ENCODE measurements at places on chromosomes 11 and 22.

- DNase-seq, result no peak
Observed at GRCh38 chr22:27381552-27381951, 420.0 kb downstream of the MN1 start.

DNA sequence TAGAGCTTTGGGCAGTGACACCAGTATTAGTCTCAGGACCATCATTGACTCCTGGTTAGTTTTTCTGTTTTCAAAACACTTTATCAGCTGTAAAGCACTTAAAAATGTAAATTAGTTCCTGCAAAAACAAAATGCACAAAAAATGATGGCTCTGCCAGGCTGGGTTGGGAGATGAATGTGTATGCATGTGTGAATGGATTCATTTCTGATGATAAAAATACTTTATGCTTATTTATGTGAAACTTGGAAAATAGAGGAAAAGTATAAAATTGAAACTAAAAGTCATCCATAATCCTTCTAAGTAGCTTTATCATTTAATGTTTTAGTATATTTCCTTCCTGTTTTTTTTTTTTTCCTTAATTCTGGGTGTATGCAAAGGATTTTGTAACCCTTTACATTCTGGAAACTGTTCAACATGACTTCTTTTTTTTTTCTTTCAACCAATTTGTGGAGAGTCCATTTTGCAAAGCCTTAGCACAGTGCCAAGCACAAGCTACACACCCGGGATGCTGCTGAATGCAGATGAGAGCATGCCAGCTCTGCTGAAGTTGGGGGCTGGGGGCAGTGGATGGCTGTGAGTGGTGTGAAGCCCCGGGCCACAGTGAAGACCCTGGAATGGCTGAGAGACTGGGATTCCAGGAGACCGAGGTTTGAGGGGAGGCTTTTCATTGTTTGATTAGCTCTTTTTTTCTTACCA, 37.6 kb downstream of the PTPRJ start:
- DNase-seq, result no peak

DNA sequence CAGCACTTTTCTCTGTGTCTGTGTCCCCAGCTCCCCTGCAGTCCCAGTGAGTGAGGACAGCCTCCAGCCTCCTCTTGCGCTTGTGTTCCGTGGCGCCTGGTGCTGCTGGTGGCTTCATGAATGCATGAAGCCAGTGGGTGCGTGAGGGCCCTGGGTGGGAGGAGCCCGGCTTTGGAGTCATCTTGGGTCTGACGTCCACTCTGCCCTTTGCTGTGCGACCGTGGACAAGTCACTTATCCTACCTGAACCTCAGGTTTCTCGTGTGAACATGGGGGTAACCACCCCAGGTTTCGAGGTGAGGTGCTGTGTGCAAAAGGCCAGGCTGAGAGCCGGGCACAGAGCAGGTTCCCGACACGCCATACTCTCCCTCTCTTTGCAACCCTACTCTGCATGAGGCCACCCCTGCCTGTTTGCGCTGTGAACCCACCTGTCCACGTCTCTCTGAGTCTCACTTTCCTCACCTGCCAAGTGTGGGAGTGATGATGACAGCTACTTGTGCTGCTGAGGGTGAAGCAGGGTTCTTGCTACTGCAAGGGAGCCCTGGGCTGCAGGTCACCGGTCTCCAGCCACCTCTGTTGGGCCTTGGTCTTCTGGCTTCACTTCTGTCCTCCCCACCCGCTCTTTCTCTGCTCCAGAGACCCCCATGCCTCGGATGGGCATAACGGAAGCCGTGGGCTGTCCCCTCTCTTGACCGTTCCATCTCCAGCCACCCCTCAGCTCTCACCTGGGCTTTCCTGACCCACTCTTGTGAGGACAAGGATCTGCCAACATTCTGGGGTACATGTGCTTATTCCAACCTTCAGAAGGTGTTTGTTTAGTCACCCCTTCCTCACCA, 537.6 kb downstream of the TBC1D22A start:
- no peak for DNase-seq

- no peak for DNase-seq
Observed at GRCh38 chr11:114150671-114151070, 91.2 kb downstream of the ZBTB16 start.

DNA sequence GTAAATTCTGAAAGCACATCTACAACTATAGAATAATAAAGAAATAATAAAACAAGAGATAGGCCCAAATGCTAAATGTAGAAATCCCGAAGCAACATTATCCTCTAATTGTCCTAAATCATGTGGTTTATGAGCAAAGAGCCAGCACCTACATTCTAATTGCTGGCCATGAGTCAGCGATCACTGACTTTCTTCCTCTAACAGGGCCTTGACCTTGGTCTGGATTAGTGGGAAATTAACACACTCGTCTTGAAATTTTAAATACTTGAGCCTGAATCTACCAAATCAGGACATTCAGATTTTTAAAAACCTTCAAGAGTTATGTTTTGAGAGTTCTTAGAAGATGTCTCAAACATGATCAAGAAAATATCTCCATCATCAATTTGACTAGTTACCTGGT, 727.6 kb downstream of the METTL15 start:
- no peak for DNase-seq

DNA sequence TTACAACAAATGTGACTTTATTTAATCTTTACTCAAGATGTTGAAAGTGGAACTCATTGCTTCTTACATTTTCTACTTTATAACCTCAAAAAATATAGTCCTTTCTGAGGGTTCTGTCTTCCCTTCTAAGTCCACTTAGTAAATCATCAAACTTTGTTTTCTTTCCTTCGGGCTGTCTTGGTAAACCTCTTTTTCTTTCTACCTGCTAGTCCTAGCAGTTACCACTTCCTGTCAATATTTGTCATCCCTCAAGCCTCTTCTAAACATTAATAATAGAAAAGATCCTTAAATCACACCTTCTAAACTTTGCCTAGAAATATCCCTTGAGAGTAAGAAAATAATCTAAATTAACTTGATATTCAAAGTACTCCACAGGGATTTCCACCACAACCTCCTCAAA, 580.4 kb downstream of the CNTN5 start:
- DNase-seq, result no peak

- peak; percentile 9 for DNase-seq
Observed at GRCh38 chr22:31977141-31977841, 33.0 kb downstream of the YWHAH start.

GRCh38 chr11:85266646-85267045, 360.5 kb downstream of the DLG2 start:
- no peak for DNase-seq
